ENCODE measurements at places on chromosomes 7 and 10.

- DNase-seq = peak; percentile 42
Observed at GRCh38 chr10:43199684-43200537, 61.7 kb downstream of the CSGALNACT2 start.

GRCh38 chr7:114109721-114110120 lies 190.9 kb upstream of the PPP1R3A start:
- DNase-seq = no peak

- DNase-seq = no peak
Observed at GRCh38 chr10:110834629-110835301, 37.0 kb upstream of the PDCD4 start.

DNA sequence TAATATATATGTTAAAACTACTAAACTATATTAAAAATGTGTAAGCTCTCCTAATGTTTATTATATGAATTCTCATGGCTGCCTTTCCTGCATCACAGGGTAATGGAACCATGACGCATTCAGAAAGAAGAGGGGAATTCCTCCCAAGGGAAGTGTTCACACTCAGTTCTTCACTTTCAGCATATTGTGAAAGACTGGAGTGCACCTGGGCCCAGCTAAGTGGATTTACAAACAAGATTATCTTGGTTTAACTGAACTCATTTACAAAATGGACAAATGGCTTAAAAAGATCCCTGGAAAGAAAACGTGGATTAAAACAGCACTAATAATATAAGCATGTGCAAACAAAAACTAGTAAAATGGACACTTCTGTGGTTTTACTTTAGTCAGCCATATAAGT lies 149.8 kb downstream of the DOCK4 start:
- no peak for DNase-seq

GRCh38 chr10:80324086-80324485 lies 32.5 kb downstream of the DYDC1 start:
- no peak for DNase-seq

DNA sequence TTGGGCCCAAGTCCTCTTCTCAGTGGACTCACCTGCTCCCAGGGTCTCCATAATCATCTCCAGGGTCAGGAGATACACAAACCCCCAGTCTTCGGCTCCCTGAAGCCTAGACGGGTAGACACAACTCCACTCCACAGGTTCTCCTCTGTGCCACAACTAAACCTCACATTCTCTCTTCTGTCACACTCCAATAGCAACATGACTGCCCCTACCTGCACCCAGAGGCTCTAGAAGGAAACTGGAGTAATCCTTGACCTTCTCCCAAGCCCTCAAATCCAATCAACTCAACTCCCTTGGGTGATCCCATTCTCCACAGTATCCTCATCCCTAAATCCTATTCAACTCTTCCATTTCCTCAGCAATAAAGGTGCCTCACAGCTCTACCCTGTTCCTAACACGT lies 16.2 kb downstream of the HNRNPF start:
- DNase-seq = no peak

DNA sequence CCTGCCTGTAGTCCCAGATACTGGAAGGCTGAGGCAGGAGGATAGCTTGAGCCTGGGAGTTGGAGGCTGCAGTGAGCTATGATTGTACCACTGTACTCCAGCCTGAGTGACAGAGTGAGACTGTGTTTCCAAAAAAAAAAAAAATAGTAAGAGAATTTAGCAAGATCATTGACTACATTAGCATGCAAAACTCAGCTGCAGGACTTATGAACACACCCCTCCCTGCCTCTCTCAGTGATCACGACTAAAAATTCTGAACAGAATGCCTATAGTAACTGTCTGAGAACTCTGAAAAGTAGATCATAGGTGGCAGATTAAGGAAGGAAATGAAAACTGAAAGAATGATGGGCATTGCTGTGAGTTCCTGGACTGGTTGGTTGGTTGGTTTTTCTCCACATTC lies 50.5 kb downstream of the MYL10 start:
- DNase-seq = peak; percentile 2

- no peak for DNase-seq
Observed at GRCh38 chr10:29553544-29554250, 81.1 kb downstream of the SVIL start.

DNA sequence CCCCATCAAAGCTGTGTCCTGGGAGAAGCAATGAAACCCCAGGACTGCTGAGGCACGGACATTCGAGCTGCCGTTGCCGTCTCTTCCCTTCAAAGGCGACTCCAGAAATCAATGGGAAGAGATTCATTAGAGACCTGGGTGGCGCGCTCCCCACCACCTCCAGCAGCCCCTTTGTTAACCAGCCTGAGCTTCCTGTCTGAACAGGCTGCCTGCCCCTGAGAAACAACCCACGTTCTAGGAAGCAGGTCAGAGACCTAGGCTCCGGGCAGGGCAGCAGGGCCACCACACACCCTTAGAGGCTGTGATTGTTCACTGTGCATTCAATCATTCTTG lies 110.9 kb upstream of the PPIF start:
- DNase-seq = no peak

- no peak for DNase-seq
Observed at GRCh38 chr10:77236029-77236428, 401.6 kb downstream of the KCNMA1 start.

GRCh38 chr7:134440067-134440466 lies 18.8 kb downstream of the AKR1B1 start:
- DNase-seq = no peak

DNA sequence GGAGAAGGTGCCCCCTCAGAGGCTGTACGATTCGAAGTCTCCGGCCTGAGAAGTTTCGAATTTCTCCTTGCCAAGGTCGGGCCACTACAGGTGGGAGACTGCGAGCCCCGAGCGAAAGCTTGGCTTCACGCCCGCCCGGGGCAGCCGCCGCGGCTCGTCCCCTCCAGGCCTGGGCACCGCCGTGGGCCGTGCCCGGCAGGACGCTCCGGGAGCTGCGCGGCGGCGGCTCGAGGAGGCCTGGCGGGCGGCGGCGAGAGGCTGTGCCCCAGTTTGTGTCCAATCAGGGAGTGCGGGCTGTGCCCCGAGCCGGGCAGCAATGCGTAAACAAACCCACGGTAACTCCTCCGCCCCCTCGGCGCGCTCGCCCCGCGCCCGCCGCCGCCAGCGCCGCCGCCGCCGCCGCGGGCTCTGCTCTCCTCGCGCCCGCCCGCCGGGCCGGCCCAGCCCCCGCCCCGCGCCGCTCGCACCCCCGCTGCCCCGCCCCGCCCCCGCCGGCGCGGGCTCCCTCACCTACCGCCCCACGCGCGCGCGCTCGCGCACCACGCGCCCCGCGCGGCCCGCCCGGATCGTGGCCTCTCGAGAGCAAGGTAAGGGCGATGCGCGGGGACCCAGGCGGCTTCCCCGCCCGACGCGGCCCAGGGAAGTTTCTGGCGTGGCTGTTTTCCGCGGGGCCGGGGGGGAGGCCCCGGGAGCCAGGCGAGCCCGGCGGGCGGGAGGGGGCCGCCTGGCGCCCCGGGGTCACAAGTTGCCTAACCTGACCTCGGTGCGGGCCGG lies 57.8 kb upstream of the PCGF5 start:
- DNase-seq = no peak

GRCh38 chr7:495761-496321 lies 23.8 kb downstream of the PDGFA start:
- DNase-seq = peak; percentile 53

DNA sequence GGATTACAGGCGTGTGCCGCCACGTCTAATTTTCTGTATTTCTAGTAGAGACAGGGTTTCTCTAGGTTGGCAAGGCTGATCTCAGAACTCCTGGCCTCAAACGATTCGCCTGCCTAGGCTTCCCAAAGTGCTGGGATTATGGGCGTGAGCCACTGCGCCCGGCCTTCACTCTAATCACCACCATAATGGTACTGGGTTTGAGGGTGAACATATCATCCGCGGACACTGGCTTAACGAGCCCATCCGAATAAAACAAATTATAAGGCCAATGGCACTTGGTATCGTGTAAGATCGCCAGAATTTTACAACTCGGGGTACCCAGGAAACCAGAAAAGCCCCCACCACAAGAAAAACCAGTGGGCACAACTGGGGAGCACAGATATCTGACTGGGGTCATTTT lies 580 bp downstream of the FAM200A start:
- no peak for DNase-seq

DNA sequence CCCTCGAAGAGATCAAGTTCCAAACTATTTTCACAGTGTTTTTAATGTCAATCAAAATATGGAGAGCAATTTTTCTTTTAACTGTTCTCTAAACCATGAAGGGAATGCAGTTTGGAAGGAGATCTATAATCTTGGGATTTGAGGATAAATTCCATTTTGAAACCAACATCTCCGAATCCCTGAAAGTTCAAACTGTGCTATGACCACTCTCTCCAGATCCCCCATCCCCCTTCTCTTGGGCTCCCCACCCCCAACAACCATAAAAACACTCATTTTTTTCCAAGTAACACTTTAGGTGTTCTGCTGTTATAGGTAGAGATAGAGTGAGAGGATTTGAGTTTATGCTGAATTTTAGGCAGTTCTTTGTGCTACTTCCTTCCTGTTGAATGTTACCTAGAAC lies 1.7 kb downstream of the CALD1 start:
- DNase-seq = no peak

DNA sequence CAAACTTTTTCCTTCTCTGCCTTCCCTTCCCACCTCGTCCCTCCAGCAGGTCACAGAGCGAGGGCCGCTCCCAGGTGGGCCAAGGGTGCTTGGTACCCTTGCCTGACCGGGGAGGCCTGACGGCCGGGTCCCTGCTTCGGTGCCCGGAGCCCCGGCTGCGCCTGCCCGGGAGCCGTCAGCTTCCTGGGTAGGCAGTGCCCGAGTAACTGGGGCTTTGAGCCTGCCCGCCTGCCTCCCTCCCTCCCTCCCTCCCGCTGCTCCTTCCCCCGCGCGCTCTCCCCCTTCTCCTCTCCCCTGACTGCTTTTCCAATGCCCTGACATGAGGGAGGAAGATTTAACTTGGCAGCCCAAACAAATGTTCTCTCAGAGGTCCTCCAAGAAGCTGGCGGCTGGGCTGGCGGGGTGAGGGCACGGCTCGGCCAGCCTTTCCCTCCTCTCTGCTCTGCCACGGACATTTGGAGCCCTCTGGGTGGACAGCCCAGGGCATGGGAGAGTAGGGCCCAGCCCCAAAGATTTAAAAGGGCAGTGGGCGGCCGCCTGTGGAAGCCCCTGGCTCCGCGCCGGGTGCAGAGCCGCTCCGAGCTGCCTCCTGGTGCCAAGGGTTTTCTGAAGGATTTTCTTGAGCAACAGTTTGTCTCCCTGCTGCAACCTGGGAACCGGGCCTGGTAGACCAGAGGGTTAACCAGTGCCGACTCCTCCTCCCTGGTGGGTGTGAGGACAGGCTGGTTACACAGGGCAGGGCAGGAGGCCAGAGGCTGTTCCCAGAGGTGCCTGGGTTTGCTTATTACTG lies 2.0 kb downstream of the ZMIZ1 start:
- peak; percentile 90 for DNase-seq

DNA sequence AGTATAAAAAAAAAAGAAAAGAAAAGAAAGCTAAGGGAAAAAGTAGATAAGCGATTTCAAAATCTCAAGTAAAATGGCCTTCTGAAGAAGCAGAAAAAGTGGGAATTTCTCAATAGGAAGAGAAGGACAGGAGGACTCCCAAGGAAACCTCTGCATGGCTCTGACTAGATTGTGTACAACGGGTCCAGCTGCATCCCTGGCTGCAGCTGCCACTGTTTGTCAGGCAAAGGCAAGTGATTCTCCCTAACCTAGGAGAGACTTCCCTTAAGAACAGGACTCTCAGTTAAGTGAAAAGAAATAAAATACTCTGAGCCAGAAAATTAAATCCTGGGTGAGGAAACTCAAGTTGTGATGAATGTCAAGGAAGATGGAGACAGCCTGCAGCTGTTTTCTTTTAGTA lies 298.6 kb upstream of the KIAA1217 start:
- no peak for DNase-seq

GRCh38 chr10:104274762-104275721 lies 6.1 kb downstream of the GSTO2 start:
- peak; percentile 69 for DNase-seq
